Activated CD4-positive, alpha-beta memory T cell treated with anti-CD3 and anti-CD28 coated beads, Interleukin-2, amount 10 ng/mL, durations not matched to agents 7 days and 5 days (primary cell): ENCODE measurements at places on chromosomes 2 and 18. TPM values are rescaled to one million over a fixed set of nuclear protein-coding genes. Genes with fewer than 3 reads are reported as not detected.

DNA sequence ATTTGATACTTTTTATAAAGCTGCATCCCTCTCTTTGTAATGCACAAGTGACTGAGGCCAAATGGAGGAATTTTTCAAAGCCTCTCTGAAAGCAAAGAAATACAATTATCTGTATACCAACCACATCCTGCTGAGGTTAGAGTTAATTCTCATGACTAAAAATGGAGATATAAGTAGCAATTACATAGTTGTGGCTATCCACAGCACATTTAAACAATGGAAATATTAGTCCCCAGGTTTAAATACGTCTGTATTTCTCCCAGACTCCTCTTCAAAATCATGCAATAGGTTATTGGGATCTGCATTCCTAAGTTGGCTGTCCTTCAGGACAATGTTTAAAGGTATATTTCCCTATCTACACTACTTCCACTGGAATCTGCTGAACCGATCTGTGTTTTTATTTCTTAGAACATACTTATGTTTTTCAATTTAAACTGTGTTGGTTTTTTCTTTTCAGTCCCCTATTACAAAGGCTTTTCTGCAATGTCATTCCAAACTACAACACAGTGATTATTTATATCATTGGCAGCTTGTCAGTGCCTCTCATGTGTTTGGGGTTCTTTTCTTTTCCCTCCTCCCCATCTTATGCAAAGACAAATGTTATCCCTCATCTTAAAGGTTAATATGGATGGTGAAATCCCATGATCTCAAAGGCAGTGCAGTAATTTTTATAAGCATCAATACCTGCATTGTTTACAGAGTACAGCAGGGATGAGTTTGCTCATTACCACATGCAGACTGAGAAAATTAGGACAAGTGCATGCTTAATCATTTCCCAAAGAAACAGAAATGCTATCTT lies 134.8 kb upstream of the FSHR start:
- no peak for DNase-seq
- no peak overlapping the region for H3K27ac ChIP-seq
- H3K4me3 ChIP-seq = no peak overlapping the region
- H3K27me3 ChIP-seq = no peaks in the 10 kb centered on the region

The TRIM43 gene
- 0.43 TPM for total RNA-seq

DNA sequence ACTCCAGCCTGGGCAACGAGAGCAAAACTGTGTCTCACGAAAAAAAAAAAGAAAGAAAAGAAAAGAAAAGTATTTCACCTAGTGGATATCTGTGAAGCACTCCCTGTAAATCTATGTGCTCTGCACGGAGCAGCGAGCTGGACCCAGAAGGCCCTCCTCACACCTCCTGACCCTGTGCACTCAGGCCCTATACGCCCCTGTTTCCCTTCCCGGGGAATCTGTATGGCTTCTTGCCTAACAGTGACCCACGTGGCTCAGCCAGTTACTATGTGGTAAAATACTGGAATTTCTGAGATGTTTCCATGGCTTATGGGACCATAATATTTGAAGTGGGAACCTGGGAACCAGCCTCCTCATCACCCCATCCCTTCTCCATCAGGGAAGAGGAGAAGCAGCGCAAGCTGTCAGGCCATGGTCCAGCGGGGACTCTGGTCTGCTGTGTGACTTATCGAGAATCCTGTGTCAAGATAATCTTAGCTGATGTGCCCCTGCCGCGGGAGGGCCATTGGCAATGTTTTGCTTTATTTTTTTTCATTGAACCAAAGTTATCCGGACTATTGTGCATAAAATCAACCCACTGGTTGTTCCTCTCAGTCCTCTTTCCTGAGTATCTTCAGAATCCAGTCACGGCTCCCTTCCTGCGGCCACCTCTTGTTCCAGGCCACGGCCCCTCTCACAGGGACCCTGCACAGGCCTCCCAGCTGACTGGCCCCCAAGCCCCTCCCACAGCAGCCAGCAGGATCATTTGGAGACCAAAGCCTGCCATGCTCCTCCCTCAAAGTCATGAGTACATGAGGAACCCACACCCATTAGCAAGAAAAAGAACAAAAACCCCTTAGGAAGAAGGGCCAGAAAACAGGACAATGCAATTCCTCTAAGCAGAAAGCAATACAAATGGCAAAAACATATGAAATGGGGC lies 30.6 kb downstream of the SDC1 start:
- no peak overlapping the region for H3K4me3 ChIP-seq
- no peak overlapping the region for H3K27ac ChIP-seq
- peaks cover 4% of the 10 kb centered on the region for H3K27me3 ChIP-seq
- H3K36me3 ChIP-seq = no peaks in the 10 kb centered on the region

GRCh38 chr2:47344890-47345589 lies 57.9 kb upstream of the MSH2 start:
- H3K36me3 ChIP-seq = no peaks in the 10 kb centered on the region
- no peak overlapping the region for H3K4me3 ChIP-seq
- no peaks in the 10 kb centered on the region for H3K4me1 ChIP-seq
- no peak overlapping the region for H3K27ac ChIP-seq

- DNase-seq = no peak
- H3K36me3 ChIP-seq = no peaks in the 10 kb centered on the region
- H3K4me3 ChIP-seq = no peak overlapping the region
- H3K27ac ChIP-seq = no peak overlapping the region
- H3K4me1 ChIP-seq = no peaks in the 10 kb centered on the region
Observed at GRCh38 chr18:38459131-38459994, 893.8 kb upstream of the CELF4 start.

DNA sequence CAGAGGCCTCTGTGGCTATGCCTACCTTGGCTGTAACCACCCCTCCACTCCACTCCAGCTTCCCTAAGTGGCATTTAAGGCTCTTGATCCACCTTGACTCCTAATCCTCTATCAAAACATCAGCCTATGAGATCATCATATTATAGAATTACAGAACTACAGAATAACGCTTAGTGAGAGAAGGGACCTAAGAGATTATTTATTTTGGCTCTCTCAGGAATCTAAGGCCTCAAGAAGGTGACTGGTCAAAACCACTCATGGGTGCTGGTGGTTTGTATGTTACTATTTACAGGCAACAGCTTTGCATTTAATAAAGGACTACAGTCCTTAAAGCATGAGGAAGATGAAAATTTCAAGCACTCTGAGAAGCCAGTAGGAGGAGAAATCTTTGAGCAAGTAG lies 118.8 kb downstream of the FSHR start:
- H3K4me3 ChIP-seq = no peak overlapping the region
- no peak for DNase-seq
- H3K27me3 ChIP-seq = no peaks in the 10 kb centered on the region
- H3K4me1 ChIP-seq = no peaks in the 10 kb centered on the region
- H3K36me3 ChIP-seq = no peaks in the 10 kb centered on the region

- H3K4me3 ChIP-seq = no peak overlapping the region
- H3K27ac ChIP-seq = no peak overlapping the region
- peaks cover 42% of the 10 kb centered on the region for H3K4me1 ChIP-seq
- H3K27me3 ChIP-seq = no peaks in the 10 kb centered on the region
- DNase-seq = no peak
Observed at GRCh38 chr2:95020275-95021022, 5.1 kb upstream of the MAL start.

GRCh38 chr2:233845301-233846060 lies 8.9 kb downstream of the HJURP start:
- peaks cover 64% of the 10 kb centered on the region for H3K4me1 ChIP-seq
- peaks cover 98% of the 10 kb centered on the region for H3K36me3 ChIP-seq
- no peak overlapping the region for H3K4me3 ChIP-seq
- no peak overlapping the region for H3K27ac ChIP-seq
- DNase-seq = no peak

GRCh38 chr2:239114616-239115265 lies 266.9 kb downstream of the TWIST2 start:
- peaks cover 24% of the 10 kb centered on the region for H3K4me1 ChIP-seq
- H3K27ac ChIP-seq = no peak overlapping the region
- DNase-seq = no peak
- H3K36me3 ChIP-seq = peaks cover 28% of the 10 kb centered on the region
